Activated CD8-positive, alpha-beta memory T cell treated with anti-CD3 and anti-CD28 coated beads for 48 hours (primary cell): ENCODE measurements at places on chromosomes 7 and 10.

- no peak for DNase-seq
These were observed 50.6 kb upstream of the STEAP1B start for GRCh38 chr7:22550514-22551030.

GRCh38 chr7:131425992-131426391 is 98.3 kb downstream of the MKLN1 start:
- DNase-seq: no peak

DNA sequence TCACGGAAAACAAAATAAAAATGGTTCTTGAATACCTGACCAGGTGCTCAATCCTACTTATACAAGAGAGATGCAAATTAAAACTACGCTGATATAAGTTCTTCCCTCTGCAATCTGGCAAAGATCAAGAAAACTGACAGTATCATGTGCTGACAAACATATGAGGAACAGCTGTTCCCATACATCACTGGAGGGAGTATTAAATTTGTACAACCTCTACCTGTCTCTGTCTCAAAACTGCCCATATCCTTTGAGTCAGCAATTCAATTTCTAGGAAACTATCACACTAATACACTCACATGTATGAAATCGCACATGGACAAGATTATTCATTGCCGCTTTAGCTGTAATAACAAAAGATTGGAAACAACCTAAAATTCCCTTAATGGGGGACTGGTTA is 11.0 kb upstream of the IL6 start:
- no peak for DNase-seq

DNA sequence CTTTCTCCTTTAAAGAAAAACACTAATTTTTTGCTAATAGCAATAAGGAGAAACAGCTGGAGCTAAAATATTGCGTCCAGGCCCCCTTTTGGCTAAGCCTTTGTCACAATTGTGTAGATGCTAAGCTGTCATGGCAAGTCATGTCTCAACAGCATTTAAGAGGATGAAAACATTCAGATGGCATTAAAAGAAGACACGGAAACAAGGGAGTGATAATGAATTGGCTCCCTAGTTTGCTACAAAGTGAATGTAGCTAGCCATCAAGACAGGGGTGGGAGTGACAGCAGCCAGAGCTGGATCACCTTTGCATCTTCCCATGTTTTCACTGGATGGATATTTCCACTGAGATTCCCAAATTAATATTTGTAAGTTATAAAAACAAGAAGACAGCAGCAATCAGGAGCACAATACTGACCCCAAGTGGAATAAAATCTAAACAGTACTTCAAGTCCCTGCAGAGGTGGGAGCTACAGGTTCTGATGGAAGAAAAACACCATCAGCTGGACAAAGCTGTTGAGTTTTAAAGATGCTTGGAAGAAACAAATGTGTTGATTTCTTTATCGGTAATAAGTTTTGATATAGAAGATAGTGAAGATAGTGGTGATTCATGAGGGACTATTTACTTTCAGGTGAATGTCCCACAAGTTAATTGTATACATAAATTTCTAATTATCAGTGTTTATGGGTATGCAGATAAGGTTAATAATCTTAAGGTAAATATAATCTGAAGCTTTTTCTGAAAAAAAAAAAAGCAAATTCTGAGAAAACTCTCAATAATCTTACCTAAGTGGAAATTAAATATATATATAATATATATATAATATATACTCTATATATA is 129.4 kb downstream of the SLC16A9 start:
- DNase-seq: no peak

DNA sequence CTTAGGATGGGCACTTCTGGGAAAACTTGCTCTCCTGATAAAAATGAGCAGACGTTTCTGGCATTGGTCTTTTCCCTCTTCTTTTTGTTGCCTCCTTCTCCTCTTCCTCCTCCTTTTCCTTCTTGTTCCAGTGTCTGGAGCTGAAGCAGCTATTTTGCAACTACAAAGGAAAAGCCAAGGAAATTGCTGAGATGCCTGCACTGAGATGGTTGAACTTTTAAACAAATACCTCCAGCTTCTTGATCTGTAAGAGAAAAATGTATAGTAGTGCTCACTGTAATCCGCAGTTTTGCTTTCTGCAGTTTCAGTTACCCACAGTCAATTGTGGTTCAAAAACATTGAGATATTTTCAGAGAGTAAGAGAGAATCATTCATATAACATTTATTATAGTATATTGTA is 7.5 kb upstream of the SND1 start:
- no peak for DNase-seq

GRCh38 chr10:118209215-118209614 is 132.9 kb downstream of the FAM204A start:
- no peak for DNase-seq

DNA sequence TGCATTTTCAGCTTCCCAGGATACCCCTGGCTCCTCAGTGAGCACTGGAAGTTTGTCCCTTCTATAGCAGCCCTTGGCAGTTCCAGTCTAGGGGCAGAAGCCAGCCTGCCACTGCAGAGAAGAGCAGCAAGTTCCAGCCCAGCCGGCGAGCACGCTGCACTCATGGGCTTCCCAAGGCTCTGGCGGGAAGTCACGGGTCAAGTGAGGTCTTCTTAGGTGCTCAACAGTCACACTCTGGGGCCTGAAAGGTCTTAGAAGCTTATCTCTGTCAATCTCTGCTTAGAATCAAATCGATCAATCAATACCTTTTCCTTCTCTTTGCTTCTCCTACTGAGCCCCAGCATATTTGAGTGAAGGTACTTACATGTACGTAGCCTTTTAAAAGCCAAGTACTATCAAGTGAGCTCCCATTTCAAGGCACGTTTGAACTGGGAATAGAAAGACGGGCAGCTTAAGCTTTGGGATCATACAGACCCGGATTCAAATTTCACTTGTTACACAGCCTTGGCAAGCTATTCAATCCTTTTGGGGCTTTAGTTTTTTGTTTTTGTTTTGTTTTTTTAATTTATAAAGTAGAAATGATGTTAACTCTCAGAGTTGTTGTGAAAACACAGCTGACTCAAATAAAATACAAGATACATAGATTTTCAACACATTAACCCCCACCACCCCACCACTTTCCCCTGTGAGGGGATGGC is 152.6 kb upstream of the KLF14 start:
- no peak for DNase-seq

GRCh38 chr10:99700649-99701048 is 31.3 kb downstream of the COX15 start:
- no peak for DNase-seq

DNA sequence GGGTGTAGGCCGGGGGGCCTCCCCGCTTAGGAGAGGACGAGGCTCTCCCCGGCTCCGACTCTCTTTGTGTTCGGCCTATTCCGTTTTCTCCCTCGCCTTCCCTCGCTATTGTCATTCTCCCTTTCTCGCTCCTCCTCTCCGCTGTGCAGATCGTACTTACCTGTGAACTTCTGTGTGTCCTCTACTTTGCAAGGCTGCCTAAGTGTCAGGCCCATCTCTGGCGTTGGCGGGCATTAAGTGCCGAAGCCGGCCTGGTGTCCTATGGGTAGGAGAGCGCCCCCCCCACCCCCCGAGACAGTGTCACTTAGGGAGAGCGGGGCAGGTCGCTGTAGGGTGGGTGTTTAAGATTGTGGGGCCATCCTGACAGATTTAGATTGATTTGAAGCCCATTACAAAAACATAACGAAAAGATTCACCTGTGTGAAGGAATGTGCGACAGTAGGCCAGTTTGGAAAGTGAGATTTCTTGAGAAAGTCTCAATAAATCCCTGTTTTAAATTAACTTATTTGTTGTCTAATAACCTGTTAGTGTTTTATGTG is 579 bp downstream of the RBM33 start:
- DNase-seq: peak; percentile 19

DNA sequence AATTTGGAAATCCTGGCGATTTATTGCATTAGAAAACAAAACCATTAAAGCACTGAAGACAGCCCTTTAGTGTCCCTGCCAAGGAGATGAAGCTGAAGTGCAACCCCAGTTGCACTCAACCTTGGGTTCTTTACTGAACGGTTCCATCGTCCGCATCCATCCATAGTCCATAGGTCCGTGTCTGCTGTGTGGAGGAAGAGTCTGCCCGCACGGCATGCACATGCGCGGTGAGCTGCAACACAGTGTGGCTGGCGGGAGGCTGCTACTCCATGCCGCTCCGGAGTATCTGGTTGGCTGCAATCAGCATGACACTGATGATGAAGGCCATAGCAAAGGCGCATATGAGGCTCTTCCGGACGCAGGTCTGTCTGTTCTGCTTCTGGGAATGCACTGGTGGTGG is 624.6 kb downstream of the CALN1 start:
- no peak for DNase-seq

DNA sequence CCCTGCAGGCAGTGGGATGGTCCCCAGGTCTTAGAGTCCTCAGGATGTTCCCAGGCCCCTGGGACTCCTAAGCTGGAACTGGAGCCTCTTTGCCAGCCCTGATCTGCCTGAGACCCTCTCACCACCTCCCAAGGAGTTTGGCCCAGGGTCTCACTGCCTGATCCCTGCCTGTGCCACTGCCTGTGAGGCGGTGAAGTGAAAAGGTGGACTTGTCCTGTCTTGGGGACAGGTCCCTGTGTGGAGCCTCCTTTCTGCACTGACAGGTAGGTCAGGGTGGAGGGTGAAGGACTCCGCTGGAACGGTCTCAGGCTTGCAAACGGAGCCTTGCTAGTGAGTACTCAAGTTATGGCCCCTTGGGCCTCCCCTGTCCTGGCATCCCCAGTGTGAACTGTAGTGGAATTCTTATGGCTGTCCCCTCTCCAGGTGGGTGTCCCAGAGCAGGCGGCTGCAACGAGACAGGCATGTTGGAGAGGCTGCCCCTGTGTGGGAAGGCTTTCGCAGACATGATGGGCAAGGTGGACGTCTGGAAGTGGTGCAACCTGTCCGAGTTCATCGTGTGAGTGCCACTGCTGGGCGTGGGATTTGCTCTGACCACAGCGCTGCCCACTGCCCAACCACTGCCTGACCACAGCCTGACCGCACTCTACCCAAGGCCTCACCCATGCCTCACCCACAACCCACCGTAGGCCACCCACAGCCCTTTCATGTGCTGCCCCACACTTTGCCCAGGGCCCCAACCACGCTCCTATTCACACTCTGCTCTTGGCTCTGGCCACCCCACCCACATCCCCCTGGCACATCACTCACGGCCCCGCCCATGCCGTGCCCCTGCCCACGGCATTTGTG is 19.5 kb downstream of the RAMP3 start:
- DNase-seq: no peak

GRCh38 chr10:97913193-97913592 is 63.5 kb downstream of the GOLGA7B start:
- DNase-seq: no peak

DNA sequence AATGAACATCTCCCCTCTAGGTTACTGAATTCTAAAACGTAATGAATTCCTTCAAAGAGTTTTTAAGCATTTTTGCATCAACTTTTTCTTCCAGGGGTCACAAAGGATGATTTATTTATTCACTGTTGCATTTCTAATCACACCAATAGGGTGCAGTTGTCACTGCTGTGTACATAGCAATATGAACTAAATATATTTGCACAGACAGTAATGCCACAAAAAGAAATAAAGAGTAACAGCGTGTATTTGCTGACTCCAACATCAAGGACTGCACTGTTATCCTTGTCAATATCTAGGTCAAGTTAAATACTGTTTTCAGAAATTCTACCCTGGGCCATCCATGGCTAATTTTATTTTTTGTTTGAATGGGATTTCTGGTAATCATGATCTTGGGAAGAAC is 138.0 kb downstream of the FRMD4A start:
- no peak for DNase-seq

DNA sequence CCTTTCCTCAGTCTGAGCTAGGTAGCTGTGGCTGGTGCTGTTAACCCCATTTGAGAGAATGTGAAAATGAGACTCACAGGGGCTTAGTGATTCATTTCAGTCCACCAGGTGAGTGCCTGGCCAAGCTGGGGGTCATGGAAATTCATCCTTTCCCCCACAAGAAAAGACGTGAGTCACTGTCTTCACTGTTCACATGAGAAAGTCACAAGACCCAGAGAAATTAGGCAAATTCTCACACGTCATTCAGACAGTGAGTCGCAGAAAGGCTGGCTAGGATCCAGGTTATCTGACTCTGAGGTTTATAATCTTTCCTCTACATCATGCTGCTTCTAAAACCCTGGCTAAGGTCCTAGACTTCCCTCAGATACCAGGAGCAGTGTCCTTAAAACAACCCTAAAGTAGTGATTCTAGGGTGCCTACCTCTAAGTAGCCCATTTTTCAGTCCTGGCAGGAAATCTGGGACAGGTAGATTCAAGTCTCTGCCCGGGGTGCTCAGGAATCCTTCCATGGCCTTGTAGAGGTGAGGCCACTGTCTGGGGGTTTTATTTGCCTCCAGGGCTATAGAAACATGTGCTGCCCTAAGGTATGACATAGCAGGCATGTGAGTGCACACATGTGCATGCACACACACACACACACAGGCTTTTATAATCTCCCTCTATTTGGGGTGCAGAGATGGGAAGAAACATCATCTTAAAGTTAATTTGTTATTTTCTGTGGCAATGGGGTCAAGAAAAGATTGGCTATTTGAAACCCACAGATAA is 427.9 kb upstream of the CELF2 start:
- DNase-seq: no peak

GRCh38 chr10:21318540-21319167 is 206.8 kb downstream of the SKIDA1 start:
- DNase-seq: no peak

- DNase-seq: no peak
These were observed 128.4 kb downstream of the ABCA13 start for GRCh38 chr7:48299580-48300169.

- no peak for DNase-seq
These were observed 14.9 kb upstream of the FAM3C start for GRCh38 chr7:121410829-121411596.

DNA sequence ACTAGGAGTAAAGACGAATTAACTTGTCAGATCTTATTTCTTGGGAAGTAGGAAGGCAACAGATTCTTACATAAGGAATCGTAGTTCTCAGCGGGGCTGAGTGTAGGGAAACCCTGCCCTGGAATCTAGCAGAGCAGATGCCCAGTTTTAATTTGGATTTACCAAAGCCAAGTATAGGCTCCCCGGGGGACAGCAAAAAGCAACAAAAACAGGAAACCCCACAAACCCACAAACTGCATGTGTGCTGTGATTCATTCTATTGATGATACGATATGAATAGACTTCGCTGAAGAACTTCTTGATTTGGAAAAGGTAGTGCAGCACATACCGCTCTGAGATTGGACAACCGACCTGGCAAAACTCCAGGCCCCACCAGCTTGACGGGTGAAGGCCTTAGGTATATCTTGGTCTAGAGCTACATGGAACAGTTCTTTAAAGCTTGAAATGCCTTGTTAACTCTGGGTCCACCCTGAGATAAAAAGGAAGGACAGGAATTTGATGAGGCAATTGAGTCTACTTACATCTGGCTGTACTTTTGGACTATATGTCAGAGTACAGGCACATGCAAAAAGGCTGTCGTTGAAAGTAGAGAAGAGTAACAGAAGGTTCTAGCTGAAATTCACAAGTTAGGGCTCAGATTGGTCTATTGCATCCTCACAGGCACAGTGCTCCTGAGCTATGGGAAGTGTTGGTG is 49.1 kb downstream of the STRA8 start:
- DNase-seq: no peak

GRCh38 chr10:101444058-101444898 is 90.3 kb downstream of the BTRC start:
- DNase-seq: no peak
